Astrocyte of the hippocampus (primary cell): ENCODE measurements at places on chromosomes 7 and 10.

DNA sequence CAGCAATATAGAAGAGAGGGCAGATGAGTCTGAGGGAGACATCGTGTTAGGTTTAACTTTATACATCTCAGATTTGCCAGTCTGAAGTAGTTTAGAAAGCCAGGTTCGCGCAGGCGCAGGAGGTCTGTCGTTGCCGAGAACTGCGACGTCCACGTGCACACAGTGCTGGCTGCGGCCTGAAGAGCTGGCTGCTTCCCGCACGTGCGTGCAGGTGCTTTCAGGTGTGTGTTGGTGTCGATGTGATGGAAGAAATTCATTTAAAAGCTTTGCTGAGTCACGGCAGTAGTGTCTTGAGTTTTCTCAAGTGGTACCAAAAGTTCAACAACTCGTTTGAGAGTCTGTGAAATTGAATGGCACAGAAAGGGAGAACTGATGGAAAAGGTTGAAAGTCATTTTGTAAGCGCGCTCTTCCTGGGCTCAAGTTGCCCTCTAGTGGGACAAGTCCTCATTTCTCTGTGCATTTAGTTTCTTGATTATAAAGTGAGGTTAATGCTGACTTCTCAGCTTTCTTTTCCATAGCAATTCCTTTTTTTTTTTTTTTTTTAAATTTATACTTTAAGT, 18.6 kb downstream of the WDR37 start:
- DNase-seq = no peak

DNA sequence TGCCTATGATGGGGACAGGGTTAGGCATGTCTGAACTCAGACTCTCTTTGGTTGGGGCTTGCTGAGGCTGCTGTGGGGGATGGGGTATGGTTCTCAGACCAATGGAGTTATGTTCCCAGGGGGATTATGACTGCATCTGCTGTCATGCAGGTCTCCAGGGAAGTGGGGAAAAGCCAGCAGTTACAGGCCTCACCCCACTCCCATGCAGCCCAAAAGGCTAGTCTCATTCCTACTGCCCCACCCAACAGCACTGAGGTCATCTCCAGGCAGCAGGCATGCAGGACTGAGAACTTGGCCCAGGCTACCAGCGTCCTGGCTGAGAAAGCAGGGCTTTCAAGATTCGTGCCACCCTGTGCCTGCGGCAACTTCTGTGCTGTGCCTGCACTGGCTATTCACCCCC, 373.3 kb downstream of the HTR7 start:
- no peak for DNase-seq

GRCh38 chr7:3780016-3780415, 479.0 kb downstream of the SDK1 start:
- DNase-seq = no peak

- DNase-seq = no peak
These were observed 23.4 kb upstream of the FIGNL1 start for GRCh38 chr7:50473531-50473930.

DNA sequence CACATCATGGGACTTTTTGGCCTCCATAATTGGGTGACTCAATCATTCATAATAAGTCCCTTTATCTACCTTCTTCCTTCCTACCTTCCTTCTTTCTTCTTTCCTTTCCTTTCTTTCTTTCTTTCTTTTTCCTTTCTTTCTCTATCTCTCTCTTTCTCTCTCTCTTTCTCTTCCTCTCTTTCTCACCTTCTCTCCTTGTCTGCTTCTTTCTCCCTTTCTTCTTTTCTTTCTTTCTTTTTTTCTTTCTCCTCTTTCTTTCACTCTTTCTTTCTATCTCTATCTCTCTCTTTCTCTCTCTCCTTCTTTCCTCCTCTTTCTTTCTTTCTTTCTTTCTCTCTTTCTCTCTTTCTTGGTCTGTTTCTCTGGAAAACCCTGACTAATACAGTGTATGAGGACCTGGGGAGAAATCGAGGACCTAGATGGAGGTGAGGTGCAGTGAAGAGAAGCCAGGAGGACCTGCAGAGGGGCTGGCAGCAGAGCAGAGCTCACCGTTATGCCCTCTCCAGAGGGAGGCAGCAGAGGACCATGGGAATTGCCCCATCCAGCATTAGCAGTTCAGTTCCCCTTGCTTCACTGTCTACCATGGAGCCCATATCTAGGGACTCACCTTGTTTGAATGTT, 52.7 kb upstream of the BTRC start:
- peak; percentile 50 for DNase-seq

GRCh38 chr10:88114368-88114767, 250.9 kb downstream of the PTEN start:
- peak; percentile 28 for DNase-seq

- peak; percentile 61 for DNase-seq
These were observed 58.3 kb downstream of the VCL start for GRCh38 chr10:74056050-74056818.

DNA sequence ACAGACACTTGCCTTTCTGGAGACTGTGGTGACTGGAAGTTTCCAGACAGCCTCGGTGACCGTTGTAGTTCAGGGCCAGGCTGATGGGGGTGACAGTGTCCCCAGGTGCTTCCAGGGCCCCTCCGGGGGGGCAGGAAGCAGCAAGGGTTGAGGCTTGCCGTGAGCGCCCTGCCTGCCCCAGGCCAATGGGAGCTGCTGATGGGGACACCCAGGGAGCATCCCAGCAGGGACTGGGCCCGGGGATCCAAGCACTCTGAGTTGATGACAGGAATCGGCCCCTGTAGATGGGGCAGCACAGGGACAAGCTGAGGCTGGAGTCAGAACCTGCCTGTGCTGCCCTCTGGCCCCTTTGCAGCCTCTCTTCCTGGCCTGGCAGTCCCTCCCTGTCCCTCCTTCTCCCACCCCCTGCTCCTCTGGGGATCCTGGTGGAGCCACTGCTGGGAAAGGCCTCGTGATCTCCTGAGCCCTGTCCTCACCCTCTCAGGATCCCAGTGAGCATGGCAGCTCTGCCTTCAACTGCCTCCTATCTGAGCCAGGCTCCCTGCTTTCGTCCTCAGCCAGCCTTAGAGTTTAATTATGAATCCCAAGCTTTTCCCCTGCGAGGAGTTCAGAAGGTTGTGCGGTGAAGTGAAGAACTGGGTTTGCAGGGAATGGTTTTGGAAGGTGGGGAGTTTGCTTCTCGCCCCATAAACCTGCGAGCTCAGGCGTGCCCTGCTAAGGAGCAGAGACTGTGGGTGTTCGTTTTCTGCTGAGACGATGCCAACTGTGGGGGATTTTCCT, 84.7 kb downstream of the ADCY1 start:
- DNase-seq = no peak

GRCh38 chr7:143485094-143485493, 7.4 kb downstream of the TAS2R41 start:
- DNase-seq = no peak

DNA sequence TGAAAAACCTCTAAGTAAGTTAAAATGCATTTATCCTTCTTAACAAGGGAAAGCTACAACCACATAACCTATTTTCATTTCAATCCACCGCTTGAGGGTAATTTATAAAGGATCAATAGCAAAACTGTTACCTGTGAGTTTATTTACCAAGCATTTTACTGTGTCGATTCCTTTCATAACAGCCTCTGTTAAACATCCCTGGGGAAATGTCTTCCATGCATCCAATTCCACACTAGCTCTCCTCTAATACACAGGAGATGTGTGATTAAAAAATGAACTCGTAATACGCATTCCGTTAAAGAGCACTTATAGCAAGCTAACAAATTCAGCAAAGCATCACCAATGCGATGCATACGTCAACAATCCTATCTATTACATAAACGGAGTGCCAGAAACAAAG, 185.7 kb downstream of the SFMBT2 start:
- no peak for DNase-seq

DNA sequence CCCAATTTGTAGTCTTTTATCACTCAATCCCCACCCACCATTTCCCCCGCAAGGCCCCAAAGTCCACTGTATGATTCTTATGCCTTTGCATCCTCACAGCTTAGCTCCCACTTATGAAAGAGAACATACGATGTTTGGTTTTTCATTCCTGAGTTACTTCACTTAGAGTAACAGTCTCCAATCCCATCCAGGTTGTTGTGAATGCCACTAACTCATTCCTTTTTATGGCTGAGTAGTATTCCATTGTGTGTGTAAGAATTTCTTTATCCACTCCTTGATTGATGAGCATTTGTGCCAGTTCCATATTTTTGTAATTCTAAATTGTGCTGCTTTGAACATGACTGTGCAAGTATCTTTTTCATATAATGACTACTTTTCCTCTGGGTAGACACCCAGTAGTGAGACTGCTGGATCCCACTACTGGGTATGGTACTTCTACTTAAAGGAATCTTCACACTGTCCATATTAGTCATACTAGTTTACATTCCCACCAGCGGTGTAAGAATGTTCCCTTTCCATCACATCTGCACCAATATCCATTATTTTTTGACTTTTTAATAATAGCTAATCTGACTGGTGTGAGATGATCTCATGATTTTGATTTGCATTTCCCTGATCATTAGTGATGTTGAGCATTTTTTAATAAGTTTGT, 152.6 kb downstream of the JMJD1C start:
- DNase-seq = no peak

DNA sequence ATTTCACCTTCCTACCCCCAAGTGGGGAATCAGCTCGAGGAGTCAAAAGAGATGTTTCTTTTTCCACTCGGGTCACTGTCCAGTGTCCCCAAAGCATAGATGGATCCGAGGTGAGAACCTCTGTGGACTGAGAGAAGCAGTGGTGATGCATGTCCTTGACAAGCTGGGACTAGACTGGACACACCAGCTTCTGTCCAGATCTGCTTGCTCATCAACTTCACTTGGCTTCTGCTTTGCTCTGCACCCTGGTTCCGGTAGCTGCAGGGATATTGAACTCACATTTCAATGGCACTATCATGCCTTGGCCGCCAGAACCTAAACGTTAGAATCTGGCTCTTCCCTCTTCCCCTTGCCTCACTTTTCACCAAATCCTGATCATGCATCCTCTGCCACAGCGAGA, 50.3 kb upstream of the CXCL12 start:
- no peak for DNase-seq

GRCh38 chr7:142880876-142881505, 4.6 kb downstream of the TRPV6 start:
- DNase-seq = peak; percentile 31

GRCh38 chr10:44477046-44477425, 92.1 kb upstream of the CXCL12 start:
- DNase-seq = no peak

DNA sequence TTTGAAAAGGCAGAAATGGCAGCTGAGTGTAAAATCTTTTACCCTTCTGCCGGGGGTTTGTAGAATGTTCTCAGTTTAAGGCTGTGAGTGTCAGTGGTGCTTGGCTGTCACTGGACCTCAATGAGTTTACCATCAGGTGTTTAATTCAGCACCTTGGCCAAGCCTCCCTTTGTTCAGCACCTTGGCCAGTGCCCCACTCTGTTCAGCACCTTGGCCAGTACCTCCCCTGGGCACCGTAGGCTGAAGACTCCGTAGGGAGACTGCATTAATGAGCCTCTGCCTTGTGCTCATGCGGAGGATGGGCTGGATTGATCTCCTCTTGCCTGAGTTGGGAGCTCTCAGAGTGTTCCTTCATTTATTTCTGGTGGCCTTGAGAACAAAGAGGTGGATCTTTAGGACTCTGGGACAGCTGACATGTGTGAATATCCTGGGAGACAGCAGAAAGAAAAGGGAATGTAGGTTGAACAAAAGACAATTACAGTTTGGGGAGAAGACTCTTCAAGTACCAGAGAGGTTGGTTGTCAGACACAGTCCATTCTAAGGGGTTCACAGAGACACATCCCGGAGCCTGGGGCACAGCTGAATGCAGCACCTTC, 1.6 kb downstream of the FAM24A start:
- peak; percentile 84 for DNase-seq

DNA sequence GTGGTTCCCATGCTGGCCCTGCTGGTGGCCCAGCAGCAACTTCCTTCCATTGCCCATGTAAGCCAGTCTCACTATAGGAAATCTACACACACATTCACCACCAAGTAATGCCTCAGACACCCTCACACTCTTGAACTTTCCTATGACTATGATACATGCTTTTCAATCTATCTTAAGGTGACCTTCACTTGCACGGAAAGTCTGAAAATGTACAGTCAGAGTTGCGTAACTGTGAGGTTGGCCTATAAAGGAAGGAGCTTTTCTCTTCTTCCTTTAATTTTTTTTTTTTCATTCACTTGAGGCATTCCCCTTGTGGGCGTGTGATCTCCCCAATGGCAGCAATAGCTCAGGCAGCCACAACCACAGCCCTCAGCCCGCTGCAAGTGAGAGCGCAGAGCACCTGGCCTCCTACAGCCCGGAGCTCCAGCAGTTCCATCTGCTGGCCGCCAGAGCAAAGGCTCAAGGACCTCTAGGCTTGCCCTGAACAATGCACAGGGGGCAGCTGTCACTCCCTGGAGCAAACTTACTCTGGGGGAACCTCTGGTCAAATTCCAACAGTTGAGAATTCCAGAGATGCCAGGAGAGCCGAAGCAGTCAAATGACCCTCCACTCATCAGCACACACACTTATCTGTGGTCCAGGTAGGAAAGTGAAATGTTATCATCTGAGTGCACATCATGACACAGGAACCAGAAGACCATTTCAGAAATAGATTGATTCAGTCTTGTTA, 123.1 kb upstream of the ADO start:
- no peak for DNase-seq

GRCh38 chr10:93816123-93816747, 58.5 kb downstream of the LGI1 start:
- peak; percentile 83 for DNase-seq

DNA sequence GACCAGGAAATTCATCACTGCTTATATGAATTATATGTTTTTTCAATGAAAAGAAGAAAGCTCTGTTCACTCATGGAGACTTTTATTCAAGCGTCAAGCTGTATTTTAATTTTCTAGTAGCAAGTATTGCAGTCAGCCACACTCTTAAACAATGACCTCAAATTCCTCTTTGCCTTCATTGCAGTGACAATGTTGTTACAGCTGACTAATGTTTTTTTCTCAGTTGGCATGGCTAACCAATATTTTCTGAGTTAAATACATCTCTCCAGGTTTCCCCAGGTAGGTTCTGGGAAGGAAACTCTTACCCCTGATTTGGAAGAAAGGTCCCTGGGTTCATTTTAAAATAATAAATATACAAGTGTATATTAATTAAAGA, 241.5 kb downstream of the WDR11 start:
- DNase-seq = no peak

DNA sequence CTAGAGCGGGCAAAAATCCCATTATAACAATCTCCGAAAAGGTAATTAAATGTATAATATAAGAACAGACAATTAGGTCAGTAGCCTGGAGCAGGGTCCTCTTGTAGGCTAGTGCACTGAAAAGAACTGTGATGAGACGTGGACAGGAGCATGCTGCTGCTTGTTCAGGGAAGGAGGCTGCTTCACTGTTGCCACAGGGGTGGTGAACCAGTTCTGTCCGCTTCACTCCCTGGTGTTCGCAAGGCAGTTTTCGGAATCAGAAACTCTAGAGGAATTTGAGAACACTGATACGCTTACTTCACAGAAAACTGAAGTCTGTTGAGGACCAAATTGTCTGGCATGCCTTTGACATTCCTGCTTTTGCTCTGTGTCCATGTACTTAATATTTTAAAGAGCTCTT, 17.4 kb downstream of the ZNRF2 start:
- DNase-seq = no peak
